ENCODE measurements at places on chromosomes 12 and 14.

GRCh38 chr14:25588751-25589150 is 538.8 kb upstream of the STXBP6 start:
- no peak for DNase-seq

GRCh38 chr12:22048351-22049041 is 2.5 kb downstream of the CMAS start:
- DNase-seq, result no peak

DNA sequence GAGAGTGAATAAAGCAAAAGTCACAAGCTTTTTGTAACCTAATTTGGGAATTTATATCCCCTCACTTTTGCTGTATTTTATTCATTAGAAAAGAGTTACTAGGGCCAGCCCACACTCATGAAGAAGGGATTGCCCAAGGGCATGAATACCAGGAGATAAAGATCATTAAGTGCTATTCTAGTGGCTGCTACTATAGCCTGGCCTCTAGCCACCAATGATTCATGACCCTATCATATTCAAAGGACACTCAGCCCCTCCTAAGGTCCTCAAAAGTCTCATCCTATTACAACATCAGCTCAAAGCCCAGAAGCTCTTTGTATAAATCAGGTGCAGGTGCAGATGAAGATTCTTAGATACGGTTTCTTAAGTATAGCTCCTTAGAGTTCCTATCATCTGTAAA is 518.1 kb downstream of the TRHDE start:
- no peak for DNase-seq

DNA sequence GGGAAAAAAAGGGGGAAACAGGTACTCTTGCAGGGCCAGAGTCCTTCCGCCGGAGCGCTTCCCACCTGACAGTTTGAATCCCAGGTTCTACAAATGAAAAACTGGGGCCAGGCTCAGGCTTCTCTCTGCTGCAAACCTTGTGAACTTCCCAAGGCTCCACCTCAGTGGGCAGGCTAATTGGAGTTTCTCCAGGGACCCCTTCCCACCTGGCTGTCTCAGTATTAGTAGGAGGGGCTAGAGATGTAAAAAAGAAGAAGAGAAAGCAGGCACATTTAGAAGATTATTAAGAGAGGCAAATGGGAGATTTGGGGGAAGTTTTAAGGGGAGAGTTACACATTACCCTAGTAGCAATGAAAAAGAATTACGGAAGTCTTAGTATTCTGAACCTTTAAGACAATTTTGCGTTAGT is 20.0 kb upstream of the CLEC2D start:
- DNase-seq, result no peak

DNA sequence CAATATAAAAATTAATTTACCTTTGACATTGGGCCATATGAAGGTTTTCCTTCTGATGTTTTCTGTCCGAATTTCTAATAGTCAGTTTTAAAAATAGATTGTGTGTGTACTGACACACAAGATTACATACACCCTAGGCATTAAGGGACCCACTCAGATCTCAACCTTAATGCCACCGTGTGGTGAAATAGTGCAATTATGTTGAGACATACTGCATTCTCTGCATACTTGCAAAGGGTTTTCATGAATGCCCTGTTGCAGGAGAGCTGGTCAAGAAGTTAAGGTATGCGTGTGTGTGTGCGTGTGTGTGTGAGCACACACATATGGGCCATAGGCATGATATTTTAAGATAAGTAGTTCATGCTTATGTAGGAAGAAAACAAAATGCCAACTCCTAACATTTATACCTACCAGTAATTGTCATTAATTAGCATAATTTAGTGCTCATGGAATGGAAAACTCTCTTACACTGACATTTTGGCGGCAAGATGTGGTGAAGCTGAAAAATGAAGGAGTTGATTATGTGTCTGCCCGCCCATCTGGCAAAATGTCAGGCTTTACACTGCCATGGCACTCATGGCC is 58.8 kb downstream of the PIK3C2G start:
- no peak for DNase-seq

DNA sequence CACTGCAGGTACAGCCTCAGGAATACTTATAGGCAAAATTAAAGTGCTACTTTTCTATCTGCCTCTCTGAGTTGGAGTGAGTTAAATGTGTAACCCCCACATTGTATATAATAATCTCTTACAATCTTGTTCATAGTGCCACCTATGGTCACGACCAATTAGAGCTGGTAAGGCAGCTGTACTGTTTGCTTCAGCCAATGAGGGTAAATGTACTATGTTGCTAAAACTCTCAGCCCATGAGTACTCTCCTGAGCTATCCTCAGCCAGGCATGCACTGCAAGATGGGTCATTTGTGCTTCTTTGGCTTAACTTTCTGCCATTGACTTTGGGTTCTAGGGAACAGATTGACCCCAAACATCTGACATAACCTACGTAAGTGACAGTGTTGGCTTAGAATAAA is 15.0 kb upstream of the MDM2 start:
- no peak for DNase-seq

DNA sequence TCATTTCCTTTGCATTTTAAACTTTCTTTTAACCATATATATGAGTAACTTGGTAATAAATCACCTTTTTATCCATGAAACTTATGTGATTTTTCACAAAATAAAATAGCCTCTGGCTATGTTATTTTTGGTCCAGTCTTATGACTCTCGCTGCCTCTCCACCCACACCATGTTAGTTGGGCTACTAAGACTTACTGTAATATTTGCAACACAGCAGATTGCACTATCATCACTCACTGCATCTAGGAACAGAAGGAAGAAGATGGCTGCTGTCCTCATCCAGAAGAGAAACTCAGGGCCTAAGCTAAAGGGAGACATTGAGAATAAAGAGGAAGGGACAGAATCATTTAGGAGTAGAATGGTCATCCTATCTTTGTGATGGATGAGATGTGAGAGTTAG is 12.6 kb upstream of the B4GALNT3 start:
- DNase-seq, result no peak

DNA sequence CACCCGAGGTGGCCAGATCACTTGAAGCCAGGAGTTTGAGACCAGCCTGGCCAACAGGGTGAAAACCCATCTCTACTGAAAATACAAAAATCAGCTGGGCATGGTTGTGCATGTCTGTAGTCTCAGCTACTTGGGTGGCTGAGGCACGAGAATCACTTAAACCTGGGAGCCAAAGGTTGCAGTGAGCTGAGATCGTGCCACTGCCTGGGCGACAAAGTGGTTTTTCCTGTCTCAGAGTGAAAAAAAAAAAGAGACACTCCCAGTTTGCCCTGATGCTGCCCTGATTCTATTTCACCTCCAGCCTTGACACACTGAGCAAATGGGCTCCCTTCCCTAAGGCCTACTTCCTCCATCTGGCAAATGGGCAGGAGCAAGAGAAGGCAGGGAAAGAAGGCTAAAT is 28.5 kb upstream of the PLEK2 start:
- no peak for DNase-seq

GRCh38 chr14:26414926-26415325 is 182.9 kb downstream of the NOVA1 start:
- no peak for DNase-seq

All from coronary artery (tissue), 2 donors.